ENCODE measurements at places on chromosomes 3 and 15.

DNA sequence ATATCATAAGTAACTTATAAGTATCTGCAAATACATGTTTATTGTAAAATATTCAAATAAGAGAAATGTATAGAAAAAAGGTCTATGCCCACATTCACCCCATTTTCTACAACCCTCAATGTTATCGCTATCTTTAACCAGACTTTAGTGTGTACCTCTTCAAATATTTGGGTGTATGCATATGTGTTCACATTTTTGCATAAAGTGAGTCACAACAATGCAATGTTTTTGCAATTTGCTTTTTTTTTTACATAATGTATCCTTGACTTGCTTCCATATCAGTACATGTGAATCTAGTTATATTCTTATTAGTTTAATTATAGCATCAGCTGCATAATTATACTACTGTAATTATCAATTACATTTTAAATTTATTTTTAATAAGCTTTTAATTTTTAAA lies 117.3 kb upstream of the LYSMD4 start:
- no peak for DNase-seq

DNA sequence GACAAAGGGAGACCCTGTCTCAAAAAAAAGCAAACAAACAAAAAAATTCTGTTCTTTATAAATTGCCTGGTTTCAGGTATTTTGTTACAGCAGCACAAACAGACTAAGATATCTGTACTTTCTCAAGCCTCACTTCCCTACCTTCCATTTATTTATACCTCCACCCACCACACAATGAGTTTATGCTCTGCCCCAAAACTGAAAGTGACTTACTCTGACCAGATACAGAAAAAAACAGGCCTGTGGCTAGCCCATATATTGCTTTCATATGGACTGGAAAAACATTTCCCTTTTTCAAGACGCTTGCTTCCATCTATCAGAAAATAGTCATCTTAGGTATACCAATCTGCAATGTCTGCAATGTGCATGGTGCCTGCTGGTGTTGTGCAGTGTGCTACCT lies 8.7 kb upstream of the GPD1L start:
- DNase-seq: no peak

DNA sequence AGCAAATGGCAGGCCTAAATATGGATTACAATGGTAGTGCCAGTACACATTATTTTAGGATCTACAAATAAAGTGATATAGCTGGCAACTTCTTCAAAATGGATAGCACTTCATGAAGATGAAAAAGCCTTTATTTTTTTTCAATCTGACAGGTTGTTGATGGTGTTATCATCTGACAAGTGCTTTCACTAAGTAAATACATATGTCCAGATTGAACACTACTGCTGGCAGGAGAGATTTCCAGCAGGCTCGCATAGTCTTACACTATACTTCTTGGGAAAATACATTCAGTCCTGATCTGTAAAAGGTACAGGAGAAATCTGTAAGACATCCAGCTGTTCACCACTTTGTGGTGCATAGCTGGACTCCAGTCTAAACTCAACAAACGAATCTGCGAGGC lies 50.9 kb upstream of the ALCAM start:
- no peak for DNase-seq

- DNase-seq: peak; percentile 12
These were observed 858 bp downstream of the NTRK3 start for GRCh38 chr15:88255484-88256278.

DNA sequence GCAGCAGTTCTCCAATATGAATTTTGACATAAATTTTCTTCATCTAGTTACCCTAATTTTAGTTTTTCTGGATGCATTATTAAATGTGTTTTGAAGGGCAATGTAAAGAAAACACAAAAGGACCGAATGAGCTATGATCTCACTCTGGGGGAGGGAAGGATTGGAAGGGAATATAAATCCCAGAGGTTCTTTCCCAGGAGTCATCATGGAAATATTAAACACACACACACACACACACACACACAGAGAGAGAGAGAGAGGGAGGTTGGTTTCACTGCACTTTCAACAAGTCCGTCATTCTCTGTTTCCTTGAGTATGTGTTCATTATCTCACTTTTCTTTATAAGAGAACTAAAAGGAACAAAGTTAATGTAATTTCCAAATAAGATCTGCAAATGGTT lies 70.7 kb upstream of the DCBLD2 start:
- no peak for DNase-seq

- DNase-seq: no peak
These were observed 91.1 kb upstream of the MRPS22 start for GRCh38 chr3:139252719-139253118.

DNA sequence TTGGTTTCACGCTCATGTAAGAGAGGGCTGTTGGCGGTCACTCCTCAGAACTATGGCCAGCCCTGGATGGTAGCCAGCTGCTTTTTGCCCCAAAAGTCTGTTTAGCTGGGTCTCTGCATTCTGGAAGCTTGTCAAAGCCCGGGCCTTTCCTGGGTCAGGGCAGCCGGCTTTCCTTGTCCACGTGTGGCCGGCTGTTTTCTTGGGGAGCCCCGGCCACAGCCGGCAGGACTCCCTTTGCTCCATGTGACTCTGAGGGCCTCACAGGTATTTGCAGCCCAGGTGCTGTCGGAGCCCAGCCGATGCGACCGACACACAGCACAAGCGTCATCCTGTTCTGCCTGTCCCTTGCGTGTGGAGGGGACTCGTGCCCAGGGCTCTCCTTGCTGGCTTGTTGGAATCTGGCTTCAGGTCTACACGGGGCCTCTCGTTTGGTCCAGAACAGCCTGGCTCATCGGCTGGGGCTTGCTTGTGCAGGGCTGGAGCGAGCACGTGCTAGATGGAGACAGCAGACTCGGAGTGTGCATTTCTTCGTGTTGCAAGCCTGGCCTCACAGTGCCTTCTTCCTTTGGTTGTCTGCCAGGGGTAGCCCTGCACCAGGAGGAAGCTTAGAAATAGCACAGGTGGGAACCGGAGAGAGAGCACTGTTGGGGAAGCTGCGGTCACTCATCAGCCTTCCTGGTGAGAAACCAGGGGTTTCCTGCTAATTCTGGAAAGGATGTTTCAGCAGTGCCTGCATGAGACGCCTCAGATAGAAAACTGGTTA lies 51.5 kb downstream of the PGPEP1L start:
- no peak for DNase-seq

GRCh38 chr3:59717679-59718205 lies 667.9 kb upstream of the CFAP20DC start:
- DNase-seq: no peak

DNA sequence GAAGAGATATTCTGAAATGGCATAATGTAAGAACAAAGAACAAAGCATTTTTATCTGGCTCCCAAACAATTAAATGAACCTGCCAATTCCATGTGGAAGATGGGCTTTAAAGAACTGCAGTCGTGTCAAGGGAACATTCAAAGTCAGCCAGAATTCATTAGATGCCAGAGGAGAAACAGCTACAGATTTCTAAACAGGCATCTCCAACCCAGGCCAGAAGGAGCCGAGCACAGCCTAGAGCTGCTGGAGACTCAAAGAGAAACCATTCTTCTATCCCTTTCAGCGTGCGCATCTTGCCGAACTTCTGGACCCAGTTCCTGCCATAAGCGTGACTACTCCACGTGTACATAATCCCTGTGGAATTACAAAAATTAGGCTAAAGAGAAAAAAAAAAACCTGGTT lies 60.4 kb downstream of the MB21D2 start:
- no peak for DNase-seq

DNA sequence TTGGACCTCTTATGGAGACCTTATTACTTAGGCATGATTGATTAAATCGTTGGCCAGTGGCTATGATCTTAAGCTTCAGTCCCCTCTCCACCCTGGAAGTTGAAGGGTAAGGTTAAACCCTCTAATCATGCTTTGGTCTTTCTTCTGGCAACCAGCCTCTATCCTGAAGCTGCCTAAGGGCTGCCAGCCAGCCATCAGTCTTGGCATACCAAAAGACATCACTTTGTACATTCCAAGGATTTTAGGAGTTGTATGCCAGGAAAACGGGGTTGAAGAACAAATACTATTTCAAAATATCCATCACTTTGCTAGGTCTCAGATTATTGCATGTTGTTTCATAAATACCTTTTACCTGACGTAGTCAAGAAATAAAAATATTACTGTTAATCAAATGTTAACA lies 28.9 kb downstream of the UBE2E2 start:
- no peak for DNase-seq

GRCh38 chr15:101103598-101103997 lies 148.2 kb downstream of the CHSY1 start:
- DNase-seq: no peak

- DNase-seq: no peak
These were observed 2.9 kb downstream of the TNFSF10 start for GRCh38 chr3:172520301-172520831.

GRCh38 chr3:170889132-170889531 lies 19.1 kb upstream of the RPL22L1 start:
- DNase-seq: no peak

DNA sequence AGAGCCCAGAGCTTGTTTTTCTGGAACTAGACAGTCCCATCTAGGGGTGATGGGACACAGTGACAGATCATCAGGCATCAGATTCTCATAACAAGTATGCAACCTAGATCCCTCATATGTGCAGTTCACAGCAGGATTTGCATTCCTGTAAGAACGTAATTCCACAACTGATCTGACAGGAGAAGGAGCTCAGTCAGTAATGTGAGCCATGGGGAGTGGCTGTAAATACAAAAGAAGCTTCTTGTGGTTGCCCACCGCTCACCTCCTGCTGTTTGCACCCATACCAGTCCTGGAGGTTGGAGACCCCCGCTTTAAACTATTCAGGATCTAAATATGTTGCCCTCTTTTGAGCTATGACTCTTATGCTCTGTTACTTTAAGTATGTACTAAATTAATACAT lies 167.3 kb downstream of the ALCAM start:
- DNase-seq: no peak

- DNase-seq: no peak
These were observed 146.3 kb downstream of the ALCAM start for GRCh38 chr3:105513042-105513441.

DNA sequence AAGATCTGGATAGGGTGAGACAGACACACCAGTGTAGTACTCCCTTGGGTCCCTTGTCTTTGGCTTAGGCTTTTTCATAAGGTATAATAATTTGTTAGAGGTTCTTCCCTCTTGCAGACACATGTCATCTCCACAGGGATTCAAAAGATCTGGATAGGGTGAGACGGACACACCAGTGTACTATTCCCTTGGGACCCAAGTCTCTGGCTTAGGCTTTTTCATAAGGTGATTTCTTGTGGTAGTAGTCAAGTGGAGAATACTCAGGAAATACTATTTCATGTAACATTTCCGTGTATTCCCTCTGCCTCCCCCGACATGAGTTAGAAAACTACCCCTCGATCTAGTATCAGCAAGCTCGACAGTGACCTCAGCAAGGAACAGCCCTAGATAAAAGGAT lies 954 bp upstream of the MAPKBP1 start:
- no peak for DNase-seq

DNA sequence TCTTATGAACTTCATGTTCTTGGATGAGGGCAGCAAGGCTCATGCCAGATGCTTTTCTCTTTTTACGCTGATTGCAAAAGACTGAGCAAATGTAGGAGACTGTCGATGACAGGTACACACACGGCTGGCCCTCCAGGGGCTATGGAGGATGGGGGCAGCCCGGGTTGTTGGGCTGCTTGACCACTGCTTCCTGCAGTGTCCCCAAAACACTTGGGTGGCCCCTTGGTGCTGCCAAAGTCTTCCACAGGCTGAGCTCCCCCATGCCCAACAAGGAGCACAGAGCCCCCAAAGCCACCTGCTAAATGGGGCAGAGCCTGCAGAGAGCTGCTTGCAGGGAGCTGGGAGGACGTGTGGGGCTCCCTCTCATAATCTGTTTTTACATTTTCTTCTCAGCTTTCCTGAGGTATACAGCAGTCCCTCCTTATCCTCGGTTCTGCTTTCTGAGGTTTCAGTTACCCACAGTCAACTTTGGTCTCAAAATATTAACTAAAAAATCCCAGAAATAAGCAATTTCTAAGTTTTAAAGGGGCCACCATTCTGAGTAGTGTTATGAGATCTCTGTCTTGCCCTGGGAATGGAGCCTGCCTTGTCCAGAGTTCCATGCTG lies 7.3 kb downstream of the PRR23E start:
- no peak for DNase-seq

DNA sequence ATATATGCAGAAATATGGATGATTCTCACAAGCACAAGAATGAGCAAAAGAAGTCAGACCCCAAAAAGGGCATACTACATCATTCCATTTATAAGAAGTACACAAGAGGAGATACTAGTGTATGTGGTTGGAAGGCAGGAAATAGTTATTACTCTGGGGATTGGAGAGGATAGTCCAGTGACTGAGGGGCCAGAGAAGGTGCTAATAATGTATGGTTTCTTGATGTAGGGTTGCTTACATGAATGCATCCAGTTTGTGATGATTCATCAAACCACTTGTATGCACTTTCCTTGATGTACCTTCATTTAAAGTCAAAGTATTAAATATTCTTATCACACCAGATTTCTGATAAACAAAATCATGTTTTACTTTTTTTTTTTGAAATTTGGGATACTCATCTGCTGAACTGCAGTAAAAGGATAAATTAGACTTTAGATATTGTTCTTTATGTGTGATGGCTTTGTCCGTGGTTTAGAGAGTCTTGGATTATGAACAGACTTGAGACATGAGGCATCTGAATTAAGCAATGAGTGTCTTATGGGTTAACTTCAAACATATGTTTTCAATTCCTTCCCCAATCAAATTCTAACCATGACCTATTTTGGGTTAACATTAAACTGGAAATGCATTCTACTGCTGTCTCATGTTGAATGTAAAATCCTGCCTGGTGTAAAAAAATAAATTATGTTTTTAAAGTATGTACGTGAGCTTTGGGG lies 171.2 kb downstream of the SEMA6D start:
- DNase-seq: no peak

- no peak for DNase-seq
These were observed 531 bp upstream of the BLOC1S6 start for GRCh38 chr15:45586601-45587094.

DNA sequence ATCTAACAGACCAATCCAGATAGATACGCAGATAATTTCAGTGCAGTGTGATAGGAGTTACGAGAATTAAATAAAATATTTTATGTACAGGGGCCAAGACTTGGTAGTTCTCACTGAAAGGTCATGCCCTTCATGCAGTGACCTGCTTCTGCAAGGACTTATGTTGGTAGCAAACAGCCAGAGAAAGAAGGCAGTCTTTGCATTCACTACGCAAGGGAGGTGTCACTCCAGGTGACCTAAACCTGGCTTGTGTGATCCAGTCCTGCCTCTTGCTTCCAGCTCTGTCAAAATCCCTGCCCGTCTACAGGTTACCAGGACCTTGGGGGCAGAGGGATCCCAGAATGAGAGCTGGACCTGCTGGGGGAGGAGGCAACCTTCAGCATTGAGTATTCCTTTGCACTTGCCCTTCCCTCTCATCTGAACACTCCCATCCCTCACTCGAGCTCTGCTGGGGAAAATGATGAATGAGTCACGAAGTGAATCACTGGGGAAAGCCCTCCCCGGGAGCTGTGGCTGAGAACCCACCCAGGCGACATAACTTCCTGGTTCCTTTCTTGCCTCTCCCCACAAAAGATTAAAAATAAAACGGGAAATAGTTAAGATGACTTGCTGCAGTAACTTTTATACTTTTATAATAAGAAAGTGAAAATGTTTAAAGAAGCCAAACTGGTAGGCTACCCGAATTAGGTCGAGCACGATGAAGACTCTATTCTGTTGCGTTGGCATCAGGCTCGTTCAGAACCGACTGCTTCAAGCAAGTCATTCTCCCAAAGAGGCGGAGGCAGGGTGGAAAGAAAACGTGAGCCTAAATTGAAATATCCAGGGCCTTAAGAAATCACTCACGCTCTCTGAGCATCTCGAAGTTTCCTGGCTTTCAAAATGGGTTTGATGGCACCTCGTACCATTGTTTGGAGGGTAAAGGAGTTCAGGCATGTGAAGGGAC lies 216.1 kb downstream of the SLCO3A1 start:
- DNase-seq: peak; percentile 97

GRCh38 chr15:68210821-68211655 lies 5.9 kb upstream of the CALML4 start:
- peak; percentile 79 for DNase-seq

Data from suppressor macrophage treated with lipopolysaccharide for 1 hour (primary cell).